ENCODE measurements at places on chromosomes 13 and 19.

GRCh38 chr13:68940049-68940448 lies 1167.6 kb upstream of the ATXN8OS start:
- no peak for DNase-seq

DNA sequence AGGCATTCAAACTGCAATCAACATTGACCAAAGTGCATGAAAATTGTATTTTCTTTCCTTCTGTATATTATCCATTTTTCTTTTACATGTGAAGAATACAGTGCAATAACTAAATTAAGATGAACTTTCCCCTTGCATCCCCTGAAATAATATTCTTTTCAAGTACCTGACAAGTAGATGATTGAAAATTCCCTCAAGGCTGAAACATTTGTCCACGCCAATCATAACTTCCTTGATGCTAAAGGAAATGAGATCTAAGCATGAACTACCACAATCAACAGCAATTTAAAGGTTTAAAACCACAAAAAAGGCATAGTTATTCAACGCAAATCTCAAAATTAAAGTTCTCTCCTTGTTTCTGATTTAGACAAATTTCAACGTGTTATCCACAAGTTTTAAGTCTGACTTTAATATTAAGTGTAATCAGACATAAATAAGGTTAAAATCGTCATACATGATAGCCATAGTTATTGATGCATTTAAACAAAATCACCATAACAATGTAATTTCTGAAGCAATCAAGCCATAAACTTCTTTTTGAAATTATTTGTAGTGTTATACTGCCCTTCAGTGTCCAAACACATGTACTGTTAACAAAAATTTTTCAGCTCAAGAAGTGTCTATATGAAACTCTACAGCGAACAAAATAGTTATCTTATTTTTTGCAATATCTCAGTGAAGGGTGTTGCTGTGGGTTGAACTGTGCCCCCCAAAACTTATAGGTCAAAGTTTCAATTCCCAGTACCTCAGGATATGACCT lies 169.5 kb downstream of the DCLK1 start:
- DNase-seq, result no peak

- no peak for DNase-seq
Measured at GRCh38 chr13:98761986-98762616, 9.6 kb upstream of the SLC15A1 start.

DNA sequence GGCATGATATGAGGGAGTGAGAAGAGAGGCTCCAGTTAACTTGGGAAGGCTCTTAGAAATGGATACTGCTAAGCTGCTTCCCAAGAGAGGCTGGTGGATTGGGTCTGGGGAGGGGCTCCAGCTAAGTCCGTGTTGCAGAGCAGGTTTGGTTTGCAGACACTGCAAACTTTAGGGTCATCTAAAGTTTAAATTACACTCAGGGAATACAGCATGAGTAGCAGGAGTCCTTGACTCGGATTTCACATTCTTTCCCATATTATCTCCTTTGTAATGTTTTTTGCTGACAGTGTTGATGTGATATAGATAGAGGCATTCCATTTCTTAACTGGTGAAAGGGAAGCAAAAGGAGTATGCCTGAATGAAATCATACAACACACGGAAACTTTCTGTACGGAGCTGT lies 31.9 kb downstream of the SGCG start:
- DNase-seq, result no peak

- no peak for DNase-seq
Measured at GRCh38 chr13:28658539-28658795, 463 bp upstream of the POMP start.

GRCh38 chr19:741506-742131 lies 9.3 kb upstream of the MISP start:
- no peak for DNase-seq

DNA sequence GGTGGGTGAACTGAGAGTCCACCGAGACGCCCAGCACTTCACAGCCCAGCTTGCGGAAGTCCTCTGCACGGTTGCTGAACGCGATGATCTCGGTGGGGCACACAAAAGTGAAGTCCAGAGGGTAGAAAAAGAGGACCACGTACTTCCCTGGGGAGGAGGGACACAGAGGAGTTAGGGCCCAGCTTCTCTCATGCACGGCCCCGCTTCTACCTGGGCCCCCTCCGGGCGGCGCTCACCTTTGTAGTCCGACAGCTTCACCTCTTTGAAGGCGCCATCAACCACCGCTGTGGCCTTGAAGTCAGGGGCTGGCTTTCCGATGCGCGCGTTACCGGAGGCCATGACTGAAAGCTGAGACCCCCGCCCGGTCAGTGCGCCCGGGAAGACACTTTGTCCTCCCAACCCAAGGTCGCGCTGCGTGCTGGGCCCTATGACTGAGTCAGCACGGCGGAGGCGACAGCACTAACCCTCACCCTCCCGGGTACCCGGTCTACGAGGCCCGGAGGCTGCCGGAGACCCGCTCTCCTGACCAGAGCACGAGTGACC lies 606 bp downstream of the PRDX2 start:
- no peak for DNase-seq

- DNase-seq, result no peak
Measured at GRCh38 chr13:108325863-108326262, 56.3 kb downstream of the TNFSF13B start.

DNA sequence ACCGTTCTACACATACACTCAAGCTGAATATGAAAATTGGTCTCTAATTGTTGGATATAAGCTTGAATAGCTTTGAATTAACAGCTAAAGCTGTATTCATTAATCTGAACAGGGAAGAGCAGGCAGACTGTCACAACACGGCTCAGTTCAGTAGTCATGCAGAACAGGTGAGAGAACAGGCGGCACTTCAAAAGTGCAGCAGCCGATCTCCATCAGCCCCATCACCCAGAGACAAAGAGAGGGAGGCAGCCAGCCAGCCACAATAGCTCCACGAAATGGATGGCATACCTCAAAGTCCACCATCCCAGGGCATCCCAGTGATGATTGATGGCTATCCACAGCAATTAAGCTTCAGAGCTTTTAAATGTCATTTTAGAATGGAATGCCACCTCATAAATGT lies 419.2 kb downstream of the OLFM4 start:
- DNase-seq, result no peak

DNA sequence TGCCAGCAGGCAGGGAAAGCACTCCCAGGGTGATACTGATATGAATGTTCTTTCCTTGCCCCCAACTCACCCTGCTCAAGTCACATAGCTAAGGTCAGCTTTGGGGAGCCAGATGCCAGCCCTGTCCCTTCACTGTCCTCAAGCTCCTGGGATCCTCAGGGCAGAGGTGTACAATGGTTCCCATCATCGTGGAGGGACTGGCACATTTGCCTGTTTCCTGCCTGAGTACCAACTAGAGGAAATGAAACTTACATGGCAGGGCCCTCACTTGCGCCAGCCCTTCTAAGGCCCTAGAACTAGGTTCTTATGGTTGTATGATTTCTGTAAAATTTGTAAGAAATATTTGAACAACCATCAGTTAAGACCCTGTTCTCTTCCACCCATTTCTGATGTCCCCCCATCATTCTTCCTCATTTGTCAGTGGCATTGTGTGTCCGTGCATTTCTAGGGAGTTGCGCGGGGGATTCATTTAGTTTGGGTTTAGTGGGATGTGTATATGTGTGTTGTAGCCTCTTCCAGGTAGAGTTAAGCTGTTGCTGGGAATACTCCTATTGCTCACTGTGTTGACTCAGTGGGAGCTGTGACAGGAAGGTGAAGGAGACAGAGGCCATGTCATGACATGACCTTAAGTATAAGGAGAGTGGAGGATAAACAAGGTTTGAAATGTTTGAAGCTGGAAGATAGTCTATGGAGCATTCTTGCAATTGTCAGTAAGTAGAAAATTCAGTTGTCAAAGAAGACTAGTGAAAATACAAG lies 41.3 kb upstream of the RCBTB2 start:
- no peak for DNase-seq

DNA sequence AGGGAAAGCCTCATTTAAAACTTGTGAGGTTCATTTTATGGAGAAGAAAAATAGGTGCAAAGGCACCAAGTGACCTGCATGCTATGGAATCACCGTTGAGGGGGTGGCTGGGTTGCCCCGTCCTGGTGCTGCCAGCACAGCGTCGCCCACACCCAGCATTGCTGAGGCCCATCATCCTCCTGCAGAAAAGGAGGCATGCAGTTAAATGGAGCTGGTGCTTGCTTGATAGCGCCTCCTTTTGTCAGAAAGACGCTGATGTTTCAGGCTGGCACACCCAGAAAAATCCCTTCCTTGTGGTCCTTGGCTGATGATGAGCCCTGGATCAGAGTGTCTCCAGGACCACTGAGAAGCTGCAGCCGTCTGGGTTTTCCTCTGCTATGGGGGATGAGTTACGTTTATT lies 36.9 kb downstream of the DHRS12 start:
- DNase-seq, result no peak

DNA sequence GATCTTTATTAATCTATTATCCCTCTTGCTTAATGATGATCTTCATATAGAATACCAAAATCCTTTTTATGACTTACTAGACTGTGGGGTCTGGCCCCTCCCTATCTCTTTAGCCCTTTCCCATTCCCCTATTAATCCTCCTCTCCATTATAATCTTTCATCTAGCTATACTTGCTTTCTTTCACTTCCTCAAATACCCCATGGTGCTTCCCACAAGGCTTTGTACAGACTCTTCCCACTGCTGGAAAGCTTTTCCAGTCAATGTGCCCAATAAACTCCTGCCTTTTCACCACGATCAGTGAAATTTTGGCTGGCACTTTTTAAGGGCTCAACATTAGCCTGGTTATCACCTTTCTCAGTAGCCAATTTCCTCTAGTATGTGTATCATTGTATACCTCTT lies 3.2 kb upstream of the EBPL start:
- DNase-seq, result no peak

- DNase-seq, result no peak
Measured at GRCh38 chr19:11044431-11044830, 44.8 kb upstream of the LDLR start.
